ENCODE measurements at places on chromosomes 5 and 9.
A peak's percentile ranks its signal among the peaks of the same experiment; 100 is the strongest.

DNA sequence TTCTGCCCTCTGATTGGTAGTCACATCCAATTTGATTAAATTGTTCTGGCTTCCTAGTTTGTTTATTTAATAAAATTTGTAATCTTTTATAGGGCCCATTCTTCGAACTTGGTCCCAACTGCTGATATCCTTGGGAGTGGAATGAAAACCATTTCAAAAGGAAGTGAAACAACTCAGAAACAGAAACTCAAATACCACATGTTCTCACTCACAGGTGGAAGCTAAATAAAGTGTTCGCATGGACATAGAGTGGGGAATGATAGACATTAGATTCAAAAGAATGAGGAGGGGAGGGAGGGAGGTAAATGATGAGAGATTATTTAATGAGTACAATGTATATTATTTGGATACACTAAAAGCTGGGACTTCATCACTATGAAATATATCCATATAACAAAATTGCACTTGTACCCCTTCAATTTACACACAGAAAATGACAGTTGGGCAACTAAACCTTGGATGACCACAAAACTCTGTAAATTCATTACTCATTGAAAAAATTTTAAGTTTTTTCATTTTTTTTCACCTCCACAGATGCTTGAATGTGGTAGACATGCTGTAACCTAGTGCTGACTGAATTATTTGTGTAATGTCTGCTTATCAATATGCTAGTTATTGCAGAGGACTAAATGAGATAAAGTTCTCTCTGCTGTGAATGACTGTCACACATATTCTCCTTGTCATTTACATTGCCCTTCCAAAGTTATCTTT lies 16.0 kb downstream of the ATP10B start:
- DNase-seq, result no peak
- H3K27me3 ChIP-seq, result no peaks in the 10 kb centered on the region
- H3K27ac ChIP-seq, result peak overlapping the region; percentile 94
- no peaks in the 10 kb centered on the region for H3K36me3 ChIP-seq
- no peak overlapping the region for H3K4me3 ChIP-seq
- H3K4me1 ChIP-seq, result peaks cover 41% of the 10 kb centered on the region

- no peak overlapping the region for H3K27ac ChIP-seq
- H3K4me1 ChIP-seq, result no peaks in the 10 kb centered on the region
- no peak overlapping the region for H3K4me3 ChIP-seq
- peak; percentile 6 for DNase-seq
- no peaks in the 10 kb centered on the region for H3K36me3 ChIP-seq
- peaks cover 36% of the 10 kb centered on the region for H3K27me3 ChIP-seq
These were observed 396.9 kb downstream of the AGTPBP1 start for GRCh38 chr9:85344901-85345300.

DNA sequence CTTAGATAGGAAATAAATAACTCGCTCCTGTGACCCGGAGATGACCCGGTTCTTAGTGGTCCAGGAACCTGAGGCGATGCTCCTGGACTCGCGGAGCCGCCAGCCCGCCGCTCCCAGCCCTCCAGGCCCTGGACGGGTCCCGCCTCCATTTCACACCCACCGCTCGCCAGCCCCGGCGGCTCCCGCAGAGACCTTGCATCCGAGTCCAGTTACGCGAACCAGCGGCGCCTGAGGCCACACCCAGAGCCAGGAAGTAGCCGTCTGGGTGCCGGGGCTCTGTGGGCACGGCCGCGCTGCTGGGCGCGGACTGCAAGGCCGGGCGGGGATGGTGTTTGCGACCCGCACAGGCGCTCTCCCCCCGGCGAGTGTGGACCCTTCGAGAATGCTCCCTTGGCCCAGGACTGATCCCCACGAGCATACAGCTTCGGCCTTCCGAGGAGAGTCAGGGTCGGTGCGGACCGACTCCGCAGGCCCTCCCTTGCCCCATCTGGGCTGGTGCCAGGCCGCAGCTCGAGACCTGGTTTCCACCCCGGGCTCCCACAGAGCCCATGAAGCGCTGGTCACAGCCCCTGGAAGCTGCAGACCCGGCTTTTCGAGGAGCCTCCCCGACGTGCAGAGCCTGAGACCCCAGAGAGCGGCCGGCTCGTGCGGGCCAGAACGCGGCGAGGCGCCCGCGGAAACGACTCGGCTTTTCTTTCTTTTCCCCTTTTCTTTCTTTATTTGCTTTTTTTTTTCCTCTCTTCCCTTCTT lies 5.2 kb upstream of the BARX1 start:
- no peak for DNase-seq
- no peak overlapping the region for H3K4me3 ChIP-seq
- H3K4me1 ChIP-seq, result peaks cover 8% of the 10 kb centered on the region
- no peak overlapping the region for H3K27ac ChIP-seq
- no peaks in the 10 kb centered on the region for H3K36me3 ChIP-seq

DNA sequence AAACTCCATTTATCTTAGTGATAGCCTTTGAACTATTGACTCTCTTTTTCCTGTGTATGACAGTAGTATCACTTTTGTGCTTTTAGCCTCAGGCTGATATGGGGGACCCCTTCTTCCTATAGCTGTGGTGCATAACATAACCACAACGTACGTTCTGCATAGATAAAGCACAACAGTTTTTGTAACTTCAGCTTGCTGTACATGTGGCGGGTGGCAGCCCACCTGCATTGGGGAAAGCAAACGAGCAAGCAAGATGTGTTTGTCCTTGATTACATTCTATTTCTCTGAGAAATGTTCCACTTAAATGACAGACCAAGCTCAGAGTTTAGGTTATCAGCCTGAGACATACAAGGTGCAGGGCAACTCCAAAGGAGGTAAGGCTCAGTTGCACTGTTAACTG lies 309.4 kb downstream of the KDM4C start:
- no peak for DNase-seq
- H3K4me3 ChIP-seq, result no peak overlapping the region
- no peaks in the 10 kb centered on the region for H3K27me3 ChIP-seq
- H3K27ac ChIP-seq, result no peak overlapping the region
- peaks cover 4% of the 10 kb centered on the region for H3K36me3 ChIP-seq

DNA sequence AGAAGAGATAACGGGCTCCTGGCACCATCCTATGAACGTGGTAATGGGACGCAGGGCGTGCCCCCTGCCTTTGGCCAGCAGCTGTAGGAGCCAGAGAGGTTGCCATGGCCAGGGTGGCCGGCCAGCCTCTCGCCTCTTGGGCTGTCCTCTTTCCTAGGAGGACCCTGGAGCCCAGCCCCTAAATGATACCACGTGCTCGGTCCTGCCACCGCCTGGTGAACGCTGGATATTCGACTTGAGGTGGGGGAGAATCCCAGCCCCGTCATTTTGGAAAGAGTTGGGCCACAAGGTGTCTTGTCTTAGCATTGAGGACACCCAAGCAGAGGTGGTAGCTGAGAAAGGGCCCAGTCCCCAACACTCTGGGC lies 391 bp upstream of the NRG2 start:
- peak overlapping the region; percentile 69 for H3K4me3 ChIP-seq
- H3K27me3 ChIP-seq, result peaks cover 23% of the 10 kb centered on the region
- no peaks in the 10 kb centered on the region for H3K36me3 ChIP-seq
- peaks cover 29% of the 10 kb centered on the region for H3K4me1 ChIP-seq
- peak; percentile 29 for DNase-seq

DNA sequence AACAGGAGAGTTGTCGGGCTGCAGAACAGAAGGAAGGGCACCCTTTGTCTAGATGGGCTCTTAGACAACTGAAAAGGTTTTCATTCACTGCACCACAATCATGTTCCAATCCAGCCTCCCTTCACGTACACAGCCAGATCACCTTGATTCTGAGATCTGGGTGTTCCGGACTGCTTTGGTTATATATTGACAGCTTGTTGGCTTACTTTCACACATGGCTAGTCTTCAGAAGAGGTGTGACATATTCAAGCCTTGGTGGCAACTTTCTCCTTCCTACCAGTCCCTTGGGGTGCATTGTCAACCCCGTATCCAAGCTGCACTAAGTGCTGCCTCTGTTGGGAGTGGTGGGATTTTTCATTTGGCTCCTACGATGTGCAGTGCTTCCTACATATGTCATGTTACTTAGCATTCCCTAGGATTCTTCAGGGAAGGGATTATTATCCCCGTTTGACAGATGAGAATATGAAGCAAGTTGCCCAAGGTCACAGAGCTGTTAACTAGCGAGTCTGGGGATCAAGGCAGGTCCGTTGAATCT lies 100.6 kb downstream of the LIFR start:
- no peak overlapping the region for H3K4me3 ChIP-seq
- H3K27me3 ChIP-seq, result no peaks in the 10 kb centered on the region
- peaks cover 19% of the 10 kb centered on the region for H3K36me3 ChIP-seq

GRCh38 chr9:108722396-108722795 lies 133.4 kb downstream of the ACTL7B start:
- no peak overlapping the region for H3K4me3 ChIP-seq
- H3K27ac ChIP-seq, result no peak overlapping the region
- no peaks in the 10 kb centered on the region for H3K36me3 ChIP-seq
- no peaks in the 10 kb centered on the region for H3K27me3 ChIP-seq

DNA sequence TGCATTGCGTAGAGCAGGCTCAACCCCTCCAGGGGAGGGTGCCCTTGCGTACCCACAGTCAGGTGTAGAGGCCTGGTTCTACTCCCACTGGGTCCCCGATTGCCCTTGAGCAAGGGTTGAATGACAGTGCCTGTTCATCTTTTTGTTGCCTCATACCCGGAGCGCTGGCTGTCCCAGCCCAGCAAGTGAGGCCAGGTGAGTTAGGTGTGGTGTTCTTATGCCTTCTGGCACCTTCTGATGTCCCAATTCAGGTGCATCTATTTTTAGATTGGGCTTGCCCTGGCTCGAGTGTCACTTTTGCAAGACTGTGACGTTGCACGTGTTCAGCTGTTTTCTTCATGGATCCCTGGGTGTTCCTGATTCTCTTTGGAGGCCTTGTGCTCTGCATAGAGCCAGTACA lies 257.8 kb downstream of the GOLPH3 start:
- H3K27ac ChIP-seq, result peak overlapping the region; percentile 16
- H3K4me1 ChIP-seq, result peaks cover 29% of the 10 kb centered on the region
- no peak overlapping the region for H3K4me3 ChIP-seq

DNA sequence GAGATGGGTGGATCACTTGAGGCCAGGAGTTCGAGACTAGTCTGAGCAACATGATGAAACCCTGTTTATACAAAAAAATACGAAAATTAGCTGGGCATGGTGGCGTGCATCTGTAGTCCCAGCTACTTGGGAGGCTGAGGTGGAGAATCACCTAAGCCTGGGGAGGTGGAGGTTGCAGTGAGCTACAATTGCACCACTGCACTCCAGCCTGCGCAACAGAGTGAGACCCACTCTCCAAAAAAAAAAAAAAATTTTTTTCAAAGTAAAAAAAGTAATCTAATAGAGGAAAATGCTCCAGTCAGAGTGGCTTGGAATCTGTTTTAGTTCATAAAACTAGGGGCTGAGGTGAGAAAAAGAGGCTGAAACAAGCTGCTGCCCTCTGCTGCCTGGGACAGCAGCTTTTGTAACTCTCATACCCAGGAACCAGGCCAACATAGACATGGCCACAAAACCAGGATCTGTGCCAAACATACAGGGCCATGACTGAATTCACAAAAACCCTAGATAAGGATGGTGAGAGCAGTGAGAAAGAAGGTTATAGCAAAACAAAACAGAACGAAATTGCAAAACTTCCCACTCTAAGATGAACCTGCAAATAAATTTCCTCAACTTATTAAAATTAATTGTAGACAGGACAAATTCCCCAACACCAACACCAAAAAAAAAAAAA lies 13.1 kb upstream of the DCAF12 start:
- H3K4me3 ChIP-seq, result no peak overlapping the region
- peak; percentile 89 for DNase-seq
- H3K27me3 ChIP-seq, result no peaks in the 10 kb centered on the region
- no peaks in the 10 kb centered on the region for H3K36me3 ChIP-seq

DNA sequence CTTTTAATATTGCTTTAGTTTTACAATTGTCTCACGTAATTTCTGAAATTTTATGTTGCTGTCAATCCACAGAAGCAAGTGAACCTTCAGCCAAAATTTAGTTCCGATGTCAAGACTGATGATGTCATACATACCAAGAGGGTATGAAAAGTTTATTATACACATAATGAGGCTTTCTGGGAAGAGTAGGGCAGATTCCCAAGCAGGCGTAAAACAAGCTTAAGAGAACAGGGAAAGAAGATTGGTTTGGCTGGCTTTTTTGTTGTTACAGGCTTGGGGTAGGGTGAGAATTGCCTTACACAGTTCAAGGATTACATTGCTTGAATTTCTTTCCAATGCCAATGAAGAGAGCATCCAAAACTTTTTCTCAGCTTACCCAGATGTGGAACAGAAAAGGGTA lies 1962.9 kb upstream of the CDH6 start:
- H3K4me1 ChIP-seq, result no peaks in the 10 kb centered on the region
- H3K27me3 ChIP-seq, result no peaks in the 10 kb centered on the region
- no peak for DNase-seq
- no peak overlapping the region for H3K27ac ChIP-seq
- H3K4me3 ChIP-seq, result no peak overlapping the region

DNA sequence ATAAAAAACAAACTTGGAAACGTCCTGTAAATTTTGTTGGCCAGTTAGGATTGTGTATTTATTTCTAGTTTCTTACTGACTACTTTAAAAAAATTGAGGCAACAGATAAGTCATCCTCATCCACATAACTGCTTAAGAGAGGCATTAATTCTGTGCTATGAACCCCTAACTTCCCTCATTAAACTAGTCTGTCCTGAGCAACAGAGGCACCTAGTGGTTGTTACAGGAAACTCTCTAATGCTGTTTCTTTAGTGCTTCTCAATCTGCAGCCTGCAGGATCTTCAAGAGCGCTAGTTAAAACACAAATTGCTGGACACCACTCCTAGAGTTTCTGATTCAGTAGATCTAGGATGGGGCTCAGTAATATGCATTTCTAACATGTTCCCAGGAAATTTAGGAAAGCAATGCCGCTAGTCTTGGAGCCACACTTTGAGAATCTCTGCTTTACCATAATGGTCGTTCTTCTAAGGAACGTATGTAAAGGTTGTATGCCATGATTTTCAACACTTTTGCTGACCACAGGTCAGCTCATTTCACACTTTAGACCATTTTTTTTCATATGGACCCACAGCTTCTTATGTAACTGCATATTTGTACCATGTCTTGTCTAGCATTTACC lies 410.1 kb upstream of the SMARCA2 start:
- peak; percentile 56 for DNase-seq
- H3K27me3 ChIP-seq, result peaks cover 12% of the 10 kb centered on the region
- H3K27ac ChIP-seq, result no peak overlapping the region
- no peaks in the 10 kb centered on the region for H3K36me3 ChIP-seq

GRCh38 chr5:24547132-24547531 lies 97.6 kb downstream of the CDH10 start:
- H3K4me1 ChIP-seq, result peaks cover 7% of the 10 kb centered on the region
- H3K4me3 ChIP-seq, result no peak overlapping the region
- H3K27ac ChIP-seq, result no peak overlapping the region
- H3K27me3 ChIP-seq, result no peaks in the 10 kb centered on the region
- DNase-seq, result no peak
- H3K36me3 ChIP-seq, result no peaks in the 10 kb centered on the region

- no peaks in the 10 kb centered on the region for H3K4me1 ChIP-seq
- no peak overlapping the region for H3K27ac ChIP-seq
- no peaks in the 10 kb centered on the region for H3K27me3 ChIP-seq
- DNase-seq, result no peak
These were observed 351.2 kb downstream of the SH3GL2 start for GRCh38 chr9:17930071-17930470.
